Purkinje cell (primary cell): ENCODE measurements at places on chromosomes 1 and 21. TPM values are rescaled to one million over a fixed set of nuclear protein-coding genes. Genes with fewer than 3 reads are reported as not detected.

Gene EFNA1
- 1.4 and 3.8 TPM in 2 replicates for polyA plus RNA-seq

Gene OR2L3
- not detected in 2 replicates for polyA plus RNA-seq

Gene MYBPH
- not detected in 2 replicates for polyA plus RNA-seq

Gene PRKAA2
- polyA plus RNA-seq = 12.6 and 16.2 TPM in 2 replicates

Gene KCNE2
- polyA plus RNA-seq = 0.31 TPM in 1 of 2 replicates, not detected in the other

Gene ASCL5
- polyA plus RNA-seq = 0.73 TPM in 1 of 2 replicates, not detected in the other

Gene OR2T2
- not detected in 2 replicates for polyA plus RNA-seq

Gene ALPL
- polyA plus RNA-seq = 0.16 TPM in 1 of 2 replicates, not detected in the other

Gene NKAIN1
- 1.3 and 2.3 TPM in 2 replicates for polyA plus RNA-seq

Gene PFKL
- polyA plus RNA-seq = 2.0 and 3.1 TPM in 2 replicates

Gene RNU1-3
- polyA plus RNA-seq = not detected in 2 replicates

Gene CFHR1
- polyA plus RNA-seq = not detected in 2 replicates

Gene TRIM45
- polyA plus RNA-seq = 4.1 and 4.9 TPM in 2 replicates

Gene PIK3CD
- polyA plus RNA-seq = 0.34 and 1.4 TPM in 2 replicates

Gene PODN
- polyA plus RNA-seq = not detected in 2 replicates

Gene TAS1R3
- polyA plus RNA-seq = not detected in 2 replicates

Gene CRYBG2
- not detected in 2 replicates for polyA plus RNA-seq

Gene DHRS3
- 0.38 and 0.87 TPM in 2 replicates for polyA plus RNA-seq

Gene STYXL2
- polyA plus RNA-seq = not detected in 2 replicates

Gene SPRR2E
- polyA plus RNA-seq = not detected in 2 replicates

Gene ANGPTL1
- 0.52 TPM in 1 of 2 replicates, not detected in the other for polyA plus RNA-seq

Gene OSCP1
- 51.8 and 57.1 TPM in 2 replicates for polyA plus RNA-seq

Gene FAM72C
- polyA plus RNA-seq = 1.3 and 1.8 TPM in 2 replicates
